ENCODE measurements at places on chromosomes 3 and 15. TPM values are rescaled to one million over a fixed set of nuclear protein-coding genes. Genes with fewer than 3 reads are reported as not detected.

The OSTN gene
- total RNA-seq: 3.5 TPM

The SNTN gene
- total RNA-seq: not detected

The ARRDC4 gene
- 6.7 TPM for total RNA-seq

The CCR5 gene
- not detected for total RNA-seq

The HYAL1 gene
- total RNA-seq: 0.60 TPM

The IL17RE gene
- total RNA-seq: 0.23 TPM

The LRRC31 gene
- total RNA-seq: not detected

The HTR3C gene
- not detected for total RNA-seq

The APEH gene
- 101 TPM for total RNA-seq

The GORASP1 gene
- 36.7 TPM for total RNA-seq

The SCN5A gene
- 0.08 TPM for total RNA-seq

The TRPM1 gene
- not detected for total RNA-seq

The AHSG gene
- not detected for total RNA-seq

The EFHB gene
- 0.23 TPM for total RNA-seq

The NANOGP8 gene
- not detected for total RNA-seq

The RBPMS2 gene
- total RNA-seq: not detected

The GATM gene
- total RNA-seq: 0.12 TPM
